ENCODE measurements at places on chromosomes 5 and 9. TPM values are rescaled to one million over a fixed set of nuclear protein-coding genes. Genes with fewer than 3 reads are reported as not detected.

ERBIN gene
- total RNA-seq, result 81.0 TPM

AK1 gene
- total RNA-seq, result 17.6 TPM

ARID3C gene
- total RNA-seq, result under 0.01 TPM

GLDC gene
- 4.3 TPM for total RNA-seq

COL23A1 gene
- 0.43 TPM for total RNA-seq

NSD1 gene
- 33.4 TPM for total RNA-seq

FOXI1 gene
- not detected for total RNA-seq

HSPA4 gene
- 88.4 TPM for total RNA-seq

BBLN gene
- total RNA-seq, result 35.1 TPM

CDKN2B gene
- 10.3 TPM for total RNA-seq
